Dermis microvascular lymphatic vessel endothelial cell (primary cell): ENCODE measurements at places on chromosomes 2 and 18.

- no peak for DNase-seq
Measured at GRCh38 chr2:74001121-74001520, 16.4 kb downstream of the TET3 start.

- peak; percentile 51 for DNase-seq
Measured at GRCh38 chr2:54483426-54483825, 27.3 kb downstream of the SPTBN1 start.

DNA sequence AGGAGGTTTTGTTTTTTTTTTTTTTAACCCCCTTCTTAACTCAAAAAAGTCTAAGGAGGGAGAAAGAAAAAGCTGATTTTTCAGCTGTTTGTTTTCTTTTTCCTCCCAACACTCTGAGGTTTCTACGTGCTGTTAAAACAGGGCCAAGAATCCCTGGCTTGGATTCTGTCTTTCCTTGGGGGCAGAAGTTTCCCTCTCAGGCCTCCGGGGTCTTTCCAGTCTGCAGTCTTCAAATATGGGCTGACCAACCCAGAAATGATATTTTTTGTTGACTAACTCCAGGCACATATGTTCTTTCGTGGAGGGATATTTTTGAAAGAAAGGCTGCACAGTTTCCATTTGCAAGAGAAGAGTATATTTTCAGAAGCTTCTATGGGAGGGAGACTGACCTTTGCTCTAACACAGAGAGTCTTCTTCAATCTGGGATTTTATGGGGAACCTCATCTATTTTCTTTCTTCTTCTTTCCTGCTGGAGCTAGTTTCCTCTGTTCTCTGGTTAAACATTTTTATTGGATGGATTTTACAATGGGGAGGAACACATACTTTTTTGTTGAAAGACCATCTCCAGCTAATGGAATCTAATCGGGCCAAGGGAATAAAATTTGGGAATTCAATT lies 93.3 kb upstream of the SPRED2 start:
- DNase-seq = no peak

- peak; percentile 92 for DNase-seq
Measured at GRCh38 chr2:53913721-53914120, 54.0 kb upstream of the GPR75 start.

DNA sequence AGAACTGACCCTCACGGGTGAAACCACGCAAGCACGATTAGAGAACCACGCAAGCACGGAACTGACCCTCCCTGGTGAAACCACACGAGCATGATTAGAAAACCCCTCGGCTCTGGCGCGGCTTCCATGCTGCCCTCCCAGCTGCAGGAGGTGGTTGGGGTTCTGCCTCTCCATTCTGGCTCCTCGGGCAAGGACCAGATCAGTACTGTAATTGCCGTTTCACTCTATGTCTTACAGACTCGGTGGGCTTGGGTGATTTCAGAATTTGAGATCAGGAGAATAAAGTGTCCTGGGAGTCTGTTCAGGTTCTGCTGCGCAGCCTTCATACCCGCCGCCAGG lies 58.3 kb upstream of the KCNG2 start:
- no peak for DNase-seq

- no peak for DNase-seq
Measured at GRCh38 chr2:240613781-240614180, 11.5 kb upstream of the GPR35 start.

GRCh38 chr2:222621893-222622292 lies 34.0 kb downstream of the FARSB start:
- DNase-seq = no peak

DNA sequence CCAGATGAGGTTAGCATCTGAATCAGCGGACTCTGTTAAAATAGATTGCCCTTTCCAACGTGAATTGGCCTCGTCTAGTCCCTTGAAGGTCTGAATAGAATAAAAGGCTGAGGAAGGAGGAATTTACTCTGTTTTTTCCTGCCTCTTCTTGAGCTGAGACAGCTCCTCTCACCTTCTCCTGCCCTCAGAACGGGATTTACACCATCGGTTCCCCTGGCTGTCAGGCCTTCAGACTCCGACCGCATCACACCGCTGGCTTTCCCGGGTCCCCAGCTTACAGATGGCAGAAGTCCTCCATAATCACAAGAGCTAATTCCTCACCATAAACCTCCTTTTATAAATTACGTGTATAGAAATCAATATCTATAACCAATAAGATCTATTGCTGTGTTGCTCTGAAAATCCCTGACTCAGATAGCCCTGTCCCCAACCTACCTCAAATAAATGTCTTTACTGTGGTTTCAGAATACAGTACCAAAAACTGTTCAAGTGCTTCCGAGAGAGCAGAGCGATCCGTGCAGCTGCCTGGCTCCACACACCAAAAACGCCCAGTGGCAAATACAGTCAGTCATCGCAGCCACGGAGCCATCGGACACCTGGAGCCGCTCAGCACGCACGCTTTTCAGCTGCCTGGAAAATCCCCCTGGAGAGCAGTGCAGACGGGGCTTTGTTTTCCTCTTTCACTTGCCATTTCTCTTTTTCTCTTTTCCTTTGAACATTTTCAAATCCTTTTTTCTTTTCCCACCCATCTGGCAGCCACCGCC lies 196.9 kb downstream of the NRP2 start:
- no peak for DNase-seq

GRCh38 chr2:120736202-120736623 lies 545 bp downstream of the GLI2 start:
- DNase-seq = no peak

- DNase-seq = no peak
Measured at GRCh38 chr2:240916571-240917008, 10.5 kb downstream of the CROCC2 start.

- DNase-seq = no peak
Measured at GRCh38 chr2:46134531-46135227, 162.5 kb upstream of the EPAS1 start.

DNA sequence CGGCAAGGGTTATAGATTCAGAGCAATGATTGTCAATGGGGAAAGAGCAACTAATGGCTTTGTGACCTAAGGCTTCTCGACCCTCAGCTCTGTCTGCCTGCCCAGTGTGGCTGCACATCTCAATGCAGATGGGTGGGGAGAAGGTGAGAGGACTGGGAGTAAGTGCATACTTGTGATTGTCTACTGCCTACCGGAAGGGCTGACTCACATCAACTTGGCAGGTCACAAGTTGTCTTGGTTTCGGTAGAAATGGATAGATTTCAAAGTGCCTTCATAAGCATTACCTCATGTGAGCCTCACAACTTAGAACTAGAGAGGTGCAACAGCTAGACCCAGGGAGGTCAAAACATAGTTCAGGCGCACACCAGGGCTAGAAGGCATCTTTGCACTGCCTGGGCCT lies 29.4 kb downstream of the STAT1 start:
- DNase-seq = peak; percentile 91

- DNase-seq = no peak
Measured at GRCh38 chr18:67935638-67936037, 419.1 kb upstream of the DSEL start.

- DNase-seq = no peak
Measured at GRCh38 chr18:6004119-6004518, 108.8 kb upstream of the TMEM200C start.

DNA sequence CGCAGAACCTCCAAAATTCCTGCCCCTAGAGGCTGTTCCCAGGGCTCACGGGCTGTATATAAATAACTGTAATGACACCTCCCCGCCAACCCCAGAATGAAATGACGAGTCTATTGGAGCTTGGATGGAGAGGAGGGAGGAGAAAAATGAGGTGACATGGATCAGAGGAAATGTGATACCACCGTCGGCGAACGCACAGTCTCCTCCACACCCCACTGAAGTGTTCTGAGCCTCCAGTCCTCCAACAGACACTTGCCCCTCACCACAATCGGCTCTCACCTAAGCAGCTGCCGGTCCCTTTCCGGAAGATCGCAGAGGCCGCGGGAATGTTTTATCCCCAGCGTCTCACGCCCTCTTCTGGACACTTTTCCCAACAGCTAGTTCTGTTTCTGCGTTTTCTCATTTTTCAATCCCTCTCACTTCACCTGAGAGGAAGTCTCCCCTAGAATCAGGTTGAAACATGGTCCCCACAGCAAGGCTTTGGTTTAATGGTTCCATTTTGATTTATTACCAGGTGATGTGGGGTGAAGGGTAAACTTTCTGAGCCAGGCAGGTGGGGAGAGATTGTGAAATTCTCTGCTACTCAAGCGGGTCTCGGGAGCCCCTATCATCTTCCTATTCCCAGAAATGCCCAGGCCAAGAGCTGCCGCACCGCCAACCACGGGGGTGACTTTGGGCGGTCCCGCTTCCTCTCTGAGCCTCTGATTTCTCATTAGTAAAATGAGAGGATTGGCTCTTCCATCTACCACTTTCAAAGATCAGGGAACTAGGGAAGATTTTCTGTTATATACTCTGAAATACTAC lies 9.1 kb upstream of the MYO5B start:
- peak; percentile 1 for DNase-seq

DNA sequence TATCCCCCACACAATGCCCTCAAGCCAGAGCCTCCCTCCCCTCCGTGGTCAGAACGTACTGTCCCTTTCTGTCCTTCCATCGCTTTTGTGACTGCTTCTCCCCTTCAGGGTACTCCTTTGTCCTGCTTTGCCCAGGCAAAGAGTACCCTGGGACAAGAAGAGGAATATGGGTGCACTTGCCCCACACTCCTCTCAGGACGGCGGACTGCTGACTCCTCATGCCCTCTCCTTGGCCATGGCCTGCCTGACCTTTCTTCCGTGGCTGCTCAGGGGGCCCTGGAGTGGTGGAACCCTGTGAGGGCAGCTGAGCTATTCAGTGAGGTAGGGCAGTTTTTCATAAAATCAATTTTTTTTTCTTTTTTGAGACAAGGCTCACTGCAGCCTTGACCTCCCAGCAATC lies 18.7 kb downstream of the C2orf74 start:
- DNase-seq = no peak

GRCh38 chr18:79393635-79394533 lies 1.8 kb upstream of the NFATC1 start:
- DNase-seq = peak; percentile 89

DNA sequence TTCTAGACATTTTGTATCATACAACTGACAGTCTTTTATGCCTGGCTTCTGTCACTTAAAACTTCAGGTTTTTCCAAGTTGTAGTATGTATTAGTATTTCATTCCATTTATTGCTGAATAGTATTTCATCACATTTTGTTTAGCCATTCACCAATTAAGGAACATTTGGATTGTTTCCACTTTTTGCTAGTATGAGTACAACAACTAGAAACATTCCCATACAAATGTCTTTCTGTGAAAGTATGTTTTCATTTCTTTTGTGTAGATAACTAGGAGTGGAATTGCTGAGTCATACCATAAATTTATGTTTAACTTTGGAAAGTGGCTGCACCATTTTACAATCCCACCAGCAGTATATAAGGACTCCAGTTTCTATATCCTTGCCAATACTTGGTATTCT lies 135.9 kb downstream of the ATAD2B start:
- peak; percentile 55 for DNase-seq

DNA sequence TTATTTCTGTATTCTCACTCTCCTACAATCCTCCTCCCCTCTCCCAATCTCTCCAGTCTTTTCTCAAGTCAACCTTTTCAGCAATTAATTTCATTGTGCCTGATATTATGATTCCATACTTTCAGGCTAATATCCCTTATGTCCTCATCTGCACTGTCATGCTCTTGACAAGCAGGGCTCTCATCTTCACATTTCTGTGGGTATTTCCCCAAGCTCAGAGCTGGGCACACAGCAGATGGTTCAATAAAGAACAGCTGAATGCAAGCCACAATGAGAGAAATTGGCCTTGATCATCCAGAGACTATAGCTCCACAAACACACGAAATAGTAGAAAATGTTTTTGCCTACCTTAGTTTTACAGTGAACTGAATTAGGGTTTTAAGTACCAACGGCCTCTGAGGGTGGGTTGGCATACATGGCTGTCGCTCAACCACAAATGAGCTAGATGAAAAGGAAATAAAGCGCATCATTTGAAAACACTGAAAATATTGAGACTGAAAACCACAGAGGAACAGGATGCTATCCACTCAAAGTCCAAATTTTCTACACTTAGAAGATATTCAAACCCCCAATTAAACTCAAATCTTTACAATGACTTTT lies 47.5 kb upstream of the STAT1 start:
- DNase-seq = no peak

DNA sequence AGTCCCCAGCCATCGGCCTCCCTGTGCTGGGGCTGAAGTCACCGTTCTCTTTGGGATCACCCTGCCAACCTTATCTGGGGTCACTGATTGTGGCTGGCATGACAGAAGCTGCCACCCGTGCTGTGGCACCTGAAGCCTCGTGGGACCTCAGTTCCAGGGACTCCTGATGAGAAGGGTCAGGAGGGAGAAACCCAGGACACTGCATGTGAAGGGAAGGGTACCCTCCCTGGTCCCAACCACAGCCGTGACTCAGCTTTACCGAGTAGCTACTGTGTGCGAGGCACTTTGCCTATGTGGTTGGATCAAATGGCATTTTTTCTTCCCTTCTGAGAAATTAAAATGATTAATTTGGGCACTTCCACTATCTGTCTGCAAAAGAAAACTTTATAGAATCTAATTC lies 64.4 kb downstream of the SP110 start:
- no peak for DNase-seq

- no peak for DNase-seq
Measured at GRCh38 chr2:50345701-50346591, 686.0 kb downstream of the NRXN1 start.

DNA sequence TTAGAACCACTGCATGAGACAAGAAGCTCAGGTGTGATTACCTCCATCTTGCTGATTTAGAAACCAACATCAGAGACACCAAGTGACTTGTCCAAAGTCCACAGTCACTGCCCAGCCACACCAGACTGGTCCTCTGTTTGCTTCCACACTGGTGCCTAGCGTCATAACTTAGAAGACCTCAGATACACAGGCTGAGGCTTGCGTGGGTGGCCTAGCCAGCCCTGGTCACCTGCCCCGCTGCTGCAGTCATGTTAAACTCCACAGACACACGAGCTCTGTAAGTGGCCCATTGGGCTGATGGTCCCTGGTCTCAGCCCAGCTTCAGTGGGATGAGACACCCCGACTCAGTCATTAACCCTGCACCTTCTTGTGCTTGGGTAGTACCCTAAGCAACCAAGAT lies 47.1 kb downstream of the CNGA3 start:
- no peak for DNase-seq

DNA sequence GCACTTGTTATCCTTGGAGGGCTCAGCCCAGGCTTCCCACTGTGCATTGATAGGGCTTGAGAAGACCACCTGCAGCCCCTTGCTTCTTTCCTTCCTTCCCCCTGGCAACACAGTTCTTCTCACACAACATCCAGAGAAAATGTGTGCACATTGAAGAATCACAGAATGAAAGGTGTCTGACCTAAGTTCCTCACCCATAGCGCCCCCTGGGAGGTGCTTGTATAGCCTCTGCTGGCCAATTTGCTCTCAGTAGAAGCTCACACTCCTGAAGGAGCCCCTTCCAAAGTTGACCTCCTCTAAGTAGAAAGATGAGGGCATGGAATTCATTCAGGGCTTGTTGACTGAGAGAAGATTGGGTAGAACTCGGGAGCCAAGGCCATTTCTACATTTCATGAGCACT lies 758.4 kb upstream of the KLHL29 start:
- no peak for DNase-seq

GRCh38 chr2:47036489-47036769 lies 118.7 kb downstream of the STPG4 start:
- DNase-seq = no peak
